ENCODE measurements at places on chromosomes 1 and 21. TPM values are rescaled to one million over a fixed set of nuclear protein-coding genes. Genes with fewer than 3 reads are reported as not detected.
A peak's percentile ranks its signal among the peaks of the same experiment; 100 is the strongest.

Gene IVL
- not detected for total RNA-seq

Gene AKR7A3
- 1.4 TPM for total RNA-seq

Gene PLA2G2F
- total RNA-seq: not detected

Gene AGTRAP
- total RNA-seq: 9.7 TPM

GRCh38 chr21:42010507-42011495, 641 bp upstream of the ZBTB21 start:
- H3K27me3 ChIP-seq: peaks cover 18% of the 10 kb centered on the region
- peak; percentile 32 for DNase-seq
- peak overlapping the region; percentile 62 for H3K27ac ChIP-seq
- H3K4me1 ChIP-seq: peaks cover 19% of the 10 kb centered on the region
- peaks cover 26% of the 10 kb centered on the region for H3K36me3 ChIP-seq
- H3K4me3 ChIP-seq: peak overlapping the region; percentile 79

DNA sequence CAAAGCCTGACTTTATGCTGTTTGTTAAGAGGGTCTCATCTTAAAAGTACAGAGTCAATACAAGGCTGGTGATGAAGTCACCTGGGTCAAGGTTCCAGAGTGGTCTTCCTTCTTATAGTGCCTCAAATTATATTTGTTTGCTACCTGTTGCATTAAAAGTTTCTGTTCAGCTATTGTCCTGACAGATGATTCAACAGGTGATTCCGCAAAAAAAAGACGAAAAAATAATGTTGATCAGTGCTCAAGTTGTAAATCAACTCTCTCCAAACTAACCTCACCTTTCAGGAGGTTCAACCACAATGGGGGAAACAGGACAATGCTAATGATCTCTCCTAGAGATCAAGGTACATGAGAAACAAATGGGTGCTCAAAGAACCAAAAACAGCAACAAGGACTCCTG, 35.7 kb downstream of the HSF2BP start:
- no peak overlapping the region for H3K4me3 ChIP-seq
- peaks cover 2% of the 10 kb centered on the region for H3K4me1 ChIP-seq
- DNase-seq: no peak

GRCh38 chr1:185880779-185881333, 146.7 kb downstream of the HMCN1 start:
- H3K27ac ChIP-seq: no peak overlapping the region
- no peaks in the 10 kb centered on the region for H3K4me1 ChIP-seq
- no peak for DNase-seq
- no peaks in the 10 kb centered on the region for H3K36me3 ChIP-seq

DNA sequence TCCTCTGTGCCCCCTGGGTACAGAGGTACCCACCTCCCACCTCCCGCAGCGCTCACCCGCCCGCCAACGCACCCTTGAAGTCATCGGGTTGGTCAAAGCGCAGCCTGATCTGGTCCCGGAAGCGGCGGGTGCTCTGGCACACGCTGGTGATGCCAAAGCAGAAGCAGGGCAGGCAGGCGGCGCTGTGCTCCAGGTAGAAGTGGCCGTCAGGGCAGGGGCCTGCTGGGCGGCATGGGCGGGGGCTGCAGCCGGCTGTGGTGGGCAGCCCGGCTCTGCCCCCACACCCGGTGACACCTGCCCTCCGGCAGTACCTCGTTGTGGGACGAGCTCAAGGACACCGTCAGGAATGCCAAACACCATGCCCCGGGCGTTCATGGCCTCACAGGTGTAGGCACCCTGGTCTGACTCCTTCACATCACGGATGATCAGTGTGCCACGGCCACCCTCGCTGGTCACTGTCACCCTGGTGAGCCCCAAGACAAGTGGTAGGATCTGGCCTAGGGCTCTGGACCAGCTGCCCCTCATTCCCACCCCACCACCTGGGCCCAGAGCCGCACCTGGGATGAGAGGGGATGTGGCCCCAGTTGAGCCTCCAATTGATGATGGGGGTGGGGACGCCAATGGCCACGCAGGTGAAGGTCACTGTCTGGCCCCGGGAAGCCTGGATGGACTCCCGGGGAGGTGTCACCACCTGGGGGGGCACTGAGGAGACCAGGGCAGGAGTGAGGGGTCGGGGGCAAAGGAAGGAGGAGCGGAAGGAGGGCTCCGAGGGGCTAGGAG, 52.5 kb downstream of the HSPG2 start:
- no peak overlapping the region for H3K4me3 ChIP-seq
- no peak overlapping the region for H3K27ac ChIP-seq
- no peaks in the 10 kb centered on the region for H3K36me3 ChIP-seq
- no peaks in the 10 kb centered on the region for H3K27me3 ChIP-seq

DNA sequence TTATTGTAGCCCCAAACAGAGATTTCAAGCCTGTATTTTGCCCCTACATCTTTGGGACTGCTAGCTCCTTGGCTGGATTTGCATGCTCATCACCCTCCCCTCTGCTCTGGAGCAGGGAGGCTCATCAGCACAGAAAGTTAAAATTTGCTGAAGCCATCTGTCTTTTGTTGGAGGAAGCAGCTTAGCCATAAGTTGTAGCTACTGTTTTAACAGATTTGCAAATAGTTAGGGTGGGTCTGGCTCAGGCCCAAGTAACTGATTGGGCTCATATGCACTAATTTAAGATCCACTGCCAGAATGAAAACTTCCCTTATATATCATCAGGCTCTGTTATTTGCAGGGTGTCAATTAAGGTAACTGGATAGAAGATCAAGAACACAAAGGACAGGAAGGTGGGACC, 307.0 kb downstream of the ZP4 start:
- no peaks in the 10 kb centered on the region for H3K4me1 ChIP-seq
- no peaks in the 10 kb centered on the region for H3K27me3 ChIP-seq
- no peaks in the 10 kb centered on the region for H3K36me3 ChIP-seq
- no peak overlapping the region for H3K27ac ChIP-seq
- no peak for DNase-seq
- H3K4me3 ChIP-seq: no peak overlapping the region

DNA sequence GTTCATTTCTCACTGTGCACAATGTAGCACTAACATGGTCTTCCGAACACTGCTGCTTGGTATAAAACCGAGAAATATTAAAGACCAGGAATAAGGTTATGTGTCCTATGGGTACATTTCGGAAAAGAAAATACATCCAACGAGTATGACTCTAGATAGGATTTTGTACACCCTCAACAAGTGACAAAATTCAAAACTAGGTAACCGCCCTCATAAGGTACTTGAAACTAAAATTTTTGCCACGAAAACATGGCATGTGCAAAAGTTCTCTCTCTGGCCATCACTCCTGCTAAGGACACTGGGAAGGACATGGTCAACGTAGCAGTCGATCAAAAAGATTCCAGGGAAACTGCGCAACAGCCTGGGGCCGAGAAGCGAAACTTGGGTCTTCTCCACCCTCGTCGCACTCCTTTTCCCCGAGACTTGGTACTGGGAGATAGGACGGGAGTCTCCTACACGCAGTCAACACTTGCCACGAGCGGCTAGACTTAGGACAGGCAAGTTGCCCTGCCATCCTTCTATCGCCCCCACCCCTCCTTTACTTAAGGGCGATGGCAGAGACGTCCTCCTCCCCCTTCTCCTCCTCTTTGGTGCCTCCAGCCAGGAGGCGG, 338 bp upstream of the TOR1AIP1 start:
- H3K27ac ChIP-seq: peak overlapping the region; percentile 97
- H3K4me1 ChIP-seq: peaks cover 39% of the 10 kb centered on the region
- H3K36me3 ChIP-seq: peaks cover 25% of the 10 kb centered on the region
- peak overlapping the region; percentile 85 for H3K4me3 ChIP-seq
- H3K27me3 ChIP-seq: no peaks in the 10 kb centered on the region
- DNase-seq: no peak

GRCh38 chr1:17922833-17923232, 167.7 kb downstream of the ACTL8 start:
- H3K27me3 ChIP-seq: no peaks in the 10 kb centered on the region
- no peaks in the 10 kb centered on the region for H3K4me1 ChIP-seq
- H3K4me3 ChIP-seq: no peak overlapping the region

DNA sequence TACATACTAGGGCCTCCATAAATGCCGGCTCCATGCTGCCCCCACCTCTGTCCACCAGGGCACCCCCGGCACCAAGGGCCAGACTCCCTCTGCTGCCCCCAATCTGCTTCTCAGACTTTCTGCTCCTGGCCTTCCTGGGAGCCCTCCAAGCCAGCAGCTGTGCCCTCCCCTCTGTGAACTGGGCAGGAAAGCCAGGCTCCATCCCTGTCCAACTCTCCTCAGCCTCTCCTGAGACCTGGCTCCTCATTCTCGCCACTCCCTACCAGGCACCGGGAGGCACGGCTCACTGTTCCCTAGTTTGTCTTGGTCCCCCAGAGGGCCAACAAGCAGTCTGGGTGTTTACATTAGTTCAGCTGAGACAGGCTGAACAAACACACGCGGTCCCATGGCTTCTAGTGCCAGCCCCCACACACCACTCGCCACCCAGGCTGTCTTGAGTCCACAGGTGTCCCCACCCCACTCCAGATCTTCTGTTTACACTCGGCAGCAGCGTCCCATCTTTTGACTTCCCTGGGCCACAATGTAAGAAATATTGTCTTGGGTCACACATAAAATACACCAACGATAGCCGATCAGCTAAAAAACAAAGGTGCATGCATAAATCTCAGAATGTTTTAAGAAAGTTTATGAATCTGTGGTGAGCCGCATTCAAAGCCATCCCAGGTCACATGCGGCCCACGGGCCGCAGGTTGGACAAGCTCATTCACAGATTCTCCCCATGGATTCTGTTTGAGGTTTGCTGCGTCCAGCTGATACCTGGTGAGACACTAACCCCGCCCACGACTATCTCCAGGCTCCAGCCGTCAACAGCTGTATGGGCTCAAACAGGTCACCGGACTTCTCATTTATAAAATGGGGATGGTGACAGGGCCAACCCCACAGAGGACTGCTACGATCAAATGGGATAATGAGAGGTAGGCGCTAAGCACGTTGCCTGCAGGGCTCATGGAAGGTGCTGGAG, 29.5 kb upstream of the ECE1 start:
- H3K27me3 ChIP-seq: no peaks in the 10 kb centered on the region
- H3K4me3 ChIP-seq: no peak overlapping the region
- DNase-seq: no peak

DNA sequence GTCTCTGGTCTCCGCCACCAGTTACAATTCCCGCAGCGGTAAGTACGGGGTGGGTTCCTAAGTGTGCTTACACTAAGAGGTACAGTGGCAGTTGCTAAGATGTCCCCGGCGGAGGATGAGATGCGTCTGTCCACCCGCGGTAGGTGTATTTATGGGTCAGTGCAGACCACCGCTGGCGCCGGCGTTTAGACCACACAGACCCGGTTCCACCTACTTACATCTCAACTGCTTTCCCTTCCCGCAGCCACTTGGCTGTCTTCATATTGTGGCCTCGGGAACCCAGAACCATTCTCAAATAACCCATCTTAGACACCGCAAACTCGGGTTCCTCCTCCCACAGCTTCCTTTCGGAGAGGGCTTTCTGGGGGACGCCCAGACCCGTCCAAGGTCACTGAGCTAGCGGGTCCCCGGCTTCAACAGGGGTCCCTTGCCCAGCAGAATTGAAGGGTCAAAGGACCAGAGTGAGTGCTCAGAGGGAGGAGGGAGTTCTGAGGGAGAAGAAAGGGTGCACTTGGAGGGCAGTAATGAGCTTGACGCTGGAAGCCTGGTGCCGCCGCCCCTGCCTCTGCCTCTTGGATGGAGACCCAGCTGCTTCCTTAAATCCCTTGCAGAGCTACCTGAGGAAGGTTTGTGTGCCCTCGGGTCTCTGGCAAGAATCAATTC, 8.6 kb downstream of the NR5A2 start:
- H3K4me3 ChIP-seq: no peak overlapping the region
- H3K4me1 ChIP-seq: peaks cover 3% of the 10 kb centered on the region
- H3K27ac ChIP-seq: no peak overlapping the region
- no peaks in the 10 kb centered on the region for H3K36me3 ChIP-seq
- H3K27me3 ChIP-seq: peaks cover 26% of the 10 kb centered on the region

DNA sequence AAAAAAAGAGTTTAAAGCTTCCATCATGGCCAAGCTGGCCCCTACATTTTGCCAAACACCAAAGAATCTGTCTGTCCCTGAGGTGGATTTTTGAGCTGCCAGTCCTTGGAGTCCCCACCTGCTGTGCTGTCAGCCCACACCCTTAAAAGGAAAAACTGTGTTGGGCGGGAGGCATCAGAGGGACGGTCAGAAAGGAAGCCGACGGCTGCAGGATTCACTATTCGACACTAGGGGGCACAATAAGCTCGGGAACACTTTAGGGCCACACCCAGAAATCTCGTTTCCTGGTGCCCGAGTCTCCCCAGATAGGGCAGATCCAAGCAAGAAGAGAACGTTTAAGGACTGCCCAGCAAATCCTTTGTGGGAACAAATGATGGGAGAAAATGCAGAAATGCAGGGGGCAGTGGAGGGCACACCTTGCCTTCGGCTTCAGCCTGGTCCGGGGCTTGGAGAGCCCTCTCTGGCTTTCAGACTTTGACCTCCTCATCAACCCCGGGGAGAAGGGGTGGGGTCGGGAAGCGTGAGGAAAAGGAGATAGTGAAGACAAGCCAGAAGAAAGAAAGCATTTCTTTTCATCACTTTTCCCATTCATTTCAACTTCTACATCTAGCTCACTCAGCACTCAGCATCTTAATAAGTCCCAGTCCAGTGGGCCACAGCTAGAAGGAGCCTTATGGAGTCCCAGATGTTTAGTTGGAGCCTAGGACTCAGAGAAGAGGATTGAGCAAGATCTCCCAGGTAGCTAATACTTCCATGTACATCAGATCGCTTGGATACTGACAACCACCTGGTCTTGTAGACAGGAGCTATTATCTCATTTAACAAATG, 5.0 kb upstream of the CTTNBP2NL start:
- H3K4me1 ChIP-seq: peaks cover 39% of the 10 kb centered on the region
- DNase-seq: peak; percentile 73
- H3K4me3 ChIP-seq: peak overlapping the region; percentile 75
- peaks cover 5% of the 10 kb centered on the region for H3K27me3 ChIP-seq
